ENCODE measurements at places on chromosomes 4 and X. TPM values are rescaled to one million over a fixed set of nuclear protein-coding genes. Genes with fewer than 3 reads are reported as not detected.

DNA sequence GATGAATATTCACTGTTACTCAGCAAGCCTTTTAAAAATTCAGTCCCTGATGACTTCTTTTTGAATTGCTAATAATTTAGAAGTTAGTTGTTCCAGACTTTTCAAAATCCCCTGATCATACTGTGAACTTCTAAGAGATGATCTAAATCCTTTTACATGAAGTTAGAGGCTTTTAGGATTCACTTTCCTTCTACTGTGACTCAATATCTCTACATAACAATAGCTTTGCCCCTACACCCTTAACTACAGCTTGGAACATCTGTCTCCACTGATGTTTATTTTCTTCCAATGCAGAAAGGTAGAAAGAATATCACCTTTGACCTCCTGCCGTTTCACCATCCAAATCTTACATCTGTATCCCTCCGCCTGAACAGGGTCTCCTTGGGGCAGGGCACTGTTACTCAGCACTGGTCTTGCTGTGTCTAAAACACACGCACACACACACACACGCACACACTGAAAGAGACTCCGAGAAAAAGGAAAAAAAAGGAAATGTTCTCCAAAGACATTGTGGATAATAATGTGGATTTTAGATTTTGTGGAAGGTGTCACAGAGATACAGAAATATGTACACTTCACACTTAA lies 111.6 kb upstream of the GPRIN3 start:
- DNase-seq, result no peak
- no peaks in the 10 kb centered on the region for H3K36me3 ChIP-seq
- no peak overlapping the region for H3K4me3 ChIP-seq
- no peaks in the 10 kb centered on the region for H3K27me3 ChIP-seq
- no peak overlapping the region for H3K27ac ChIP-seq
- H3K4me1 ChIP-seq, result peaks cover 15% of the 10 kb centered on the region

- H3K36me3 ChIP-seq, result no peaks in the 10 kb centered on the region
- no peak overlapping the region for H3K27ac ChIP-seq
- no peak overlapping the region for H3K4me3 ChIP-seq
These were observed 121.2 kb upstream of the TET2 start for GRCh38 chr4:105025263-105026017.

DNA sequence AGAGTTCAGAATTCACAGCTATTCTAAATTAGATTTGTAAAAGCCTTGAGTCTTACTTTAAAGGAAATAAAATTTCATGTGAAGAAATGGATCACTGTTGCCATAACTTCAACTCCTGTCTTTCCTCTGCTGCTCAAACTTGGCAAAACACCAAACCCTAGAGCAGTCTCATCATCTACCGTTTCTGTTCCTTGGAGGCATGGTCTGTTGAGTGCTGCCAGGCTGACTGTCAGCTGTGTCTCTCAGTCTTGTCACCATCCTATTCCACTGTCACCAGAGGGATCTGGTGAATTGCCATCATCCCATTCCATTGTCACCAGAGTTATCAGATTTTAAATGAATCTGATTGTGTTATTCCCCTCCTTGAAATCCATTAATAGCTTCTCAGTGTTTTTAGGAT lies 55.6 kb downstream of the STIM2 start:
- no peaks in the 10 kb centered on the region for H3K27me3 ChIP-seq
- DNase-seq, result peak; percentile 22
- no peak overlapping the region for H3K27ac ChIP-seq
- 0 out of 2 replicates have a peak, but pooled peaks cover 6% of the 10 kb centered on the region for H3K36me3 ChIP-seq

- 0 out of 2 replicates have a peak, but pooled peaks cover 8% of the 10 kb centered on the region for H3K27me3 ChIP-seq
- DNase-seq, result no peak
- H3K27ac ChIP-seq, result no peak overlapping the region
- H3K36me3 ChIP-seq, result no peaks in the 10 kb centered on the region
- H3K4me3 ChIP-seq, result no peak overlapping the region
These were observed 77.9 kb downstream of the MFAP3L start for GRCh38 chr4:169948271-169948670.

Gene FAM47E
- not detected for total RNA-seq

DNA sequence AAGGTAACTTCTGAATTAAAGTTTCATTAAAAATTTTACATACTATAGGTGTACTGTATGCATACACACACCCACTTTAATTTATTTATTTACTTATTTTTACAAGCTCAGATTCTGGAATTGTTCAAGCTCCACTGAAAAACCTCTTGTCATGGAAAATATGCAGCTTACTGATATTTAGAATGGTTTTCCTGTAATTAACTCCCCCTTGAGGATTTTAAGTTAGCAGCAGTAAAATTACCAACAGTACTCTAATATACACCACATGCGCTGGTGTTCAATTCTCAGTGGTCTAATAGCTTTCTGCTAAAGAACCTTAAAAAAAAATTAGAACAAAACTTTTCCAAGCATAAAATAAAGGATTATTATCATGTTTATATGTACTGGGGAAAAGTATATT lies 12.0 kb downstream of the MAB21L2 start:
- H3K27me3 ChIP-seq, result no peaks in the 10 kb centered on the region
- H3K4me3 ChIP-seq, result no peak overlapping the region
- no peaks in the 10 kb centered on the region for H3K36me3 ChIP-seq
- no peaks in the 10 kb centered on the region for H3K4me1 ChIP-seq
- H3K27ac ChIP-seq, result no peak overlapping the region
- DNase-seq, result peak; percentile 30

GRCh38 chr4:124873361-124874171 lies 161.0 kb upstream of the ANKRD50 start:
- no peaks in the 10 kb centered on the region for H3K4me1 ChIP-seq
- no peak overlapping the region for H3K4me3 ChIP-seq
- H3K27me3 ChIP-seq, result no peaks in the 10 kb centered on the region
- no peak for DNase-seq
- no peaks in the 10 kb centered on the region for H3K36me3 ChIP-seq
- no peak overlapping the region for H3K27ac ChIP-seq

Measured in GM23248 (cell line).